ENCODE measurements at places on chromosomes 7 and 10.

- no peak for DNase-seq
Observed at GRCh38 chr7:131326576-131326975, 1.1 kb upstream of the MKLN1 start.

DNA sequence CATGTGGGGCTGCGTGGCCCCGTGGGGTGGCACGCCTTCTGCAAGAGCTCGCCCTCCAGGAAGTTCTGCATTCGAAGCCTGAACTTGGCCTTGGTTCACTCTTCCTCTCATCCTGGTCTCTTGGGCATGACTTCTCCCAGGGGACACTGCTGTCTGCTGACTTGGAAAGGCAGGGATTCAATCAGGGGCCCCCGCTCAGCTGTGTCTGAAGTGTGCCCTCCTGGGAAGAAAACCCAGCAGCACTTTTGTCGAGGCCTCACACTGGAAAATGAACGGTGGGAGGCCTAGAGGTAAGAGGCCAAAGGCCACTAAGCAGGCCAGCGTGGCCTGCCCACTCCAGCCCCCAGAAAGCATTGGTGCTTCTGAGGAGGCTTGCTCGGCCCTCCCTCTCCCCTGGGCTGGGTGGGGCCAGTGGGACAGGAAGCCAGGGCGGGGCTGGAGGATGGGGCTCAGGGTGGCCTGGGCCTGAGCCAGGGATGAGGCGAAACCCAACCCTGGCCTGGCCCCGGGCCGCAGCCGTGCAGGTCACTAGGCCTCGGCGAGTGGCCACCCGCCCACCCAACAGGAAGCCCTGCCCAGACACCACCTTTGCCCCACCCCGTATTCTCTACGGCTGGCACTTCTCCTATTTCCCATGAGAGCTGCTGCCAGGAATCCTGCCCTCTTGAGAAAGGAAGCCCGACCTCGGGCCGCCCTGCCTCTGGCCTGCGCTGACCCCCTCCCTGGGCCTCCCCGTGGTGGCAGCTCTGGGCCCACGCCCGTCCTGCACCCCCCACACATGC, 81.1 kb downstream of the ZMIZ1 start:
- DNase-seq: no peak

GRCh38 chr10:127815147-127815546, 77.6 kb downstream of the CLRN3 start:
- DNase-seq: no peak

GRCh38 chr10:99057936-99058690, 177.5 kb downstream of the HPSE2 start:
- DNase-seq: no peak

DNA sequence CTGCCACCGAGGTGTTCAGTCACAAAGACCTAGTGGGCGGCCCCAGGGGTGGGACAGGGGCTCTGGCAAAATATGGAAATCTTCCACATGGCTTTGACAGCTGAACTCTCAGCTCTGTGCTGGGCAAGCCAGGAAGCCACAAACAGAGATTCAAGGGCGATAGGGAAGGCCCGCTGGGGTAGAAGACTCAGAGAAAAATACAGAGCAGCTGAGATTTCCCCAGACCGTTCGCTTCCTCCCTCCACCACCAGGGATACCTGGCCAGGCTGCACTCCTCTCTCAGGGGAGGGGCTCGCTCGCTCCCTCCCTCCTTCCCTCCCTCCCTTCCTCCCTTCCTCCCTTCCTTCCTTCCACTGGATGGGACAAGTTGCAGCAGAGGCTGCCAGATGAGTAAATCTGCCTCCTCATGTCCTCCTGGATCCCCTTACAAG, 260.5 kb downstream of the PRPF18 start:
- no peak for DNase-seq

GRCh38 chr10:97058521-97058920, 127.2 kb downstream of the SLIT1 start:
- DNase-seq: no peak

DNA sequence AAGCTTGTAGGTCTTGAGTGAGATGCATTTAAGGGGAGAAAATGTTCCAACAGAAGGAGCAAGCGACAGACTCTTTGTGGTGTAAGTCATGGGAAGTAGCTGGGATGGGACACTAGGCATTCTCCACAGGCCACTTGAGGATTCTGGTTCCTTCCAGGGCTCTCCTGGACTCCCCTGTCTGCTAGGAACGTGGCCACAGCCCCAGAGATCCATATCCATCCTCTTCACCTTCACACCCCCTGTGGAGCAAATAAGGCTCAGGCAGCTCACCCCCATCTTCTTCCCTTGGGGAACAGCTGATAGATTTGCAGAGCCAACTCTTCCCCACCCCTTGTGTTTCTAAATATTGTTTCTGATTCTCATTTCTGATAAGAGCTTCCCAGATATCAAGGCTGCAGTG, 482.6 kb upstream of the MKI67 start:
- no peak for DNase-seq

Measured in stimulated activated CD4-positive, alpha-beta T cell treated with anti-CD3 and anti-CD28 coated beads, TNF-alpha, amount 100 ng/mL, for 1 hour (primary cell).